Astrocyte of the spinal cord (primary cell): ENCODE measurements at places on chromosomes 12 and 14.

DNA sequence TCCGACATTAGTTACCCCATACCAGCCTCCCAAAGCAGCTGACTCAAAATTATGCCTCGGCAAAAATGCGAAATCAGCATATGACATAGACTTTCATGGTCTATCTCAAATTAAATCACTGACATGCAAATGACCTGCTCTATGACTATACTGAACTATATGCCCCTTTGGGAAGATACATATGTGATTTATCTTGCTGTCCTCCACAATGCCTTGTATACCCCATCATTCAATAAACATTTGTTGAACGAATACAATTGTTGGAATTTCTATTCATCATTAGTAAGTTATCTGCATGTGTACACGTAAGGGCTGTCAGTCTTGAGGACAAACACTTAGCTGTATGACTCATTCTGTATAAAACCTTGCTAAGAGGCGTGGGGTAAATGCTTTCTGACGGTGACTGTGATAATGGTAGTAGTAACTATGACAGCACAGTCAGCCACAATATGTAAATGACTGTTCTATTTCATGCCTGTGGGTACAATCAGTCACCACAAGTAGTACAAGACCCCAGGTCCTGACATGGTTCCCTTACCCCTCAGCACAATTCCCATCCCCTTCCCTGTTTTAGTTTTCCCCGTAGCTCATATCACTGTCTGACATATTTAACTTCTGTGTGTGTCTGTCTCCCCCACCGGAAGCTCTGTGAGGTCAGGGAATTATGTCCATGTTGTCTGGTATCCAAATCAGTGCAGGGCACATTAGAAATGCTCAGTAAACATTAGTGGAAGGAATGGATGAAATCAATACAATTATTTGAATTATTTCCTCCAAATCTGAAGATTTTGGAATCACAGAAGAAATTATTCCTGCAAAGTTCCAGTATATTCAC, 42.8 kb downstream of the STXBP6 start:
- DNase-seq, result peak; percentile 78

DNA sequence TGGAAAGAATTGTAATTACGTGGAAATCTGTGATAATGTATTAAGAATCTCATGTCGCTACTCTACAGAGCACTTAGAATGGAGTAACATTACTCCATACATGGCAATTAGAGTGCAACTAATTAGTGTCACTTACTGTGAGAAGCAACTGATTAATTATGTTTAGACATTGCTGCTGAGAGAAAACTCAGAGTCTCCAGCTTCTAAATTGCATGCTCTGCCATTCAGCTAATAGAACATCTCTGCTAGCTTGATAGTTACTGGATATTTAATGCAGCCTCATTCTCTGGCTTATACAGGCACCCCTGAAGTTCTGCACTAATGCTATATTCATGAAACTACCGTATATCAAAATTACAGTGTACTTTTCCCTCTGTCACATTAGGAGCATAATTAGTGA, 338.4 kb downstream of the ADAMTS20 start:
- no peak for DNase-seq

DNA sequence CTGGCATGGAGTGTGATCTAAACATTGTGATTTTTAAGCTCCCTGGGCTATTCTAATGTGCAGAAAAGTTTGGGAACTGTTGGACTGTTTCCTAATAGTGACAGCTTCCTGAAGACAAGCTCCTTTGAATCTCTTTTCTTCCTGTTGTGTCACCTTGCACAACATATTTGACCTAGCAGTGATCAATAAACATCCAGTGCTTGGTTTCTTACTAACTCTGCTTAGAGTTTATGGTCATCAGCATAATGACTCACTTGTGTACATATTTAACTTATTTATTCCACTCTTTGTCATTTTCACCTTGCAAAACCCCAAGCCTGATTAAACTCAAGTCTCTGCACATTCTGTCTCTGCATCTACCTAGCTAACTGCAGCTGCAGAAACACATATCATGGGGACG, 27.3 kb upstream of the TBC1D30 start:
- no peak for DNase-seq

DNA sequence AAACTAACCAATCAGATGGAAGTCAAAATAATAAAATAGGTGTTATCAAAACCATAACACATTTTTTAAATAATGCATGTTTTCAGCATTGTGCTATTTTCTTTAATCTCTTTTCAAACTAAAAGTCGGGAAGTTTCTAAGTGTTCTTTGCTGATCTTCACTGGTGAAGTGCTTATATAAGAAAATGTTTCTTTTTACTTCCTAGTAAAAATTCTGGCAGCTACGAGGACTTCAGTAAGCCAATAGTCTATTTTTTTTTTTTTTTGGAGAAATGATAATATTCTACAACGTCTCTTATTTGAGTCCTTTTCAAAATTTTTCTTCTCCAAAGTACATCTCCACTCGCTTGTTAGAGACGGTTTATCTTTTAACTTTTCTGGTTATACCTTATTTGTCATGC, 448.0 kb downstream of the SLC6A15 start:
- no peak for DNase-seq

DNA sequence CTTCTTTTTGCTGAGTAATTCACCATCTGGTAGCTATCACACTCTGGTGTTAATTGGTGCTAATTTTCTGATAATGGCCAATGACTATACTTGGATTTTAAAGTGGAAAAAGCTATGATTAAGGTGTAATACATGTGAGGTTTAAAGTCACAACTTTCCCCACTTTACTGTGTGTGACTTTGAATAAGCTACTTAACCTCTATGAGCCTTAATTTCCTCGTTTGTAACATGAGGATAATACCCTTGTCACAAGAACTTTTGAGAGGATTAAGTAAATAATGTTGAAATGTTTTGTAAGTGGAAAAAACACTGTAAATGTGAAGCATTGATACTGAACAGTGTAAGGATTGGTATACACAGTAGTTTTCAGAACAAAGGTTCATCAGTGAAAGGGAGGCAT, 65.3 kb downstream of the MSRB3 start:
- DNase-seq, result no peak

- no peak for DNase-seq
Measured at GRCh38 chr12:97404093-97404492, 58.5 kb upstream of the RMST start.

DNA sequence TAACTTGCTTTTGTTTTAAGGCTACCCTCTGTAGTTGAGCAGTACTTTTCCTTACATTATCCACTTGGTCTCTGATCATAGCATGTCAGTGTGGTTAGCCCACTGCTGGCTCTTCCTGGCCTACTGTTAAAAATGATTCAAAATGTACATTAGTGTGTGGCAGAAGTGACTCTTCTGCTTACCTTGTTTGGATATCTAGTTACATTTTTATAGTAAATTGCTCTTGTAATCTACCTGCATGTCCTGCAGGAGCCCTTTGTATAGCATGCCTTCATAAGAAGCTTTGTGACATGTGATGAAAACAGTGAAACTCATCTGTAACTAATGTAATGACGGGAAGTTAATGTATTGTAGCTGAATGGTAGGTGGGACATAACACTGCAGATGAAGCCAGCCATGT, 8.1 kb downstream of the SPATS2 start:
- no peak for DNase-seq

DNA sequence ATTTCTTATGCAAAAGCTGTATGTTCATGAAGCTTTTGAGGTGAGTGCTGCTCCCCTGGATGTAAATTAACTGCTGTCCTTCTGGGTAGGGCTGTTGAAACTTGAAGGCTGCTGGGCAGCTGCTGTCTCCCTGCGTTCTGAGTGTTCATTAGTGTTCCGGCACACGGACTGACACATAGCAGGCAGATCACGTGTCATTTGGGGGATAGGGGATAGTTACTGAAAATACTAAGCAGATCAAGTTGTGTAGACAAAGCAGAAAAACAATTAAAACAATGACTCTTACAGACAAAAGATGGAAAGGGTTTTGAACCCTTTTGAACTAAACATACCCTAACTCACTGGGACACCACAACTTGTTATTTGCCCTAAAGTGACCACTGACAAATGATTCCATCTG, 82.5 kb downstream of the PRICKLE1 start:
- no peak for DNase-seq

DNA sequence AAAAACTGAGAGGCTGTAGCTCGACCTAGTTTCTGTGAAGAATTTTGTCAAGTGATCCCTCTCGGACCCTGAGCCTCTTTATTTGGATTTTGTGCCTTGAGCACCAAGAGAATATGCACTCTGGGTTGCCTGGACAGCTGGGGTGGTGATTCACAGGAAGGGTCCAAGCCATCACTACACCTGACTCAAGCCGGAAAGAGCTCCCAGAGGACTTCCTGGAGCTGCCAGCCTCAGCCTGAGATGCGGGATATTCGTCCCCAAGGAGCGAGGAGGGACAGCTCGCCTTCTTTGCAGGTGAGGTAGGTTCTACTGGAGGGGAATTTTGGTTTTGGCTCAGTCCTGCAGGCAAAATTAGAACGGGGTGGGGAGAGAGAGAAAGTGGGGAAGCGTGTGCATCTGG, 94.3 kb downstream of the GALNT8 start:
- no peak for DNase-seq

GRCh38 chr12:107386569-107386968, 293.2 kb upstream of the CRY1 start:
- no peak for DNase-seq

GRCh38 chr12:115411121-115411520, 727.1 kb upstream of the TBX3 start:
- peak; percentile 45 for DNase-seq

GRCh38 chr12:64566122-64566521, 44.2 kb upstream of the RASSF3 start:
- DNase-seq, result no peak

- peak; percentile 50 for DNase-seq
Measured at GRCh38 chr14:94180655-94181271, 6.6 kb downstream of the PPP4R4 start.

DNA sequence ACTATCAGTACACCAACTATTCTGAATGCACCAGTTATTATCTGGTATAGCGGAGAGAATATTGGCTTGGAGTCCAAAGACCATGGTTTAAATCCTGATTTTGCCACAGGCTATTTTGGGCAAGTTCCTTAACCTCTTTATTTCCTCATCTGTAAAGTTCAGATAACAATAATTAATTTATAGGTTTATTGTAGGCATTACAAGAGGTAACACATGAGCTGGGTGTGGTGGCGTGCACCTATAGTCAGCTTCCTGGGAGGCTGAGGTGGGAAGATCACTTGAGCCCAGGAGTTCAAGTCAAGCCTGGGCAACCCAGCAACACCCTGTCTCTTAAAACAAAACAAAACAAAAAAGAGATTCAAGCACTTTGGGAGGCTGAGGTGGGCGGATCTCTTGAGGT, 23.1 kb downstream of the PHLDA1 start:
- no peak for DNase-seq

DNA sequence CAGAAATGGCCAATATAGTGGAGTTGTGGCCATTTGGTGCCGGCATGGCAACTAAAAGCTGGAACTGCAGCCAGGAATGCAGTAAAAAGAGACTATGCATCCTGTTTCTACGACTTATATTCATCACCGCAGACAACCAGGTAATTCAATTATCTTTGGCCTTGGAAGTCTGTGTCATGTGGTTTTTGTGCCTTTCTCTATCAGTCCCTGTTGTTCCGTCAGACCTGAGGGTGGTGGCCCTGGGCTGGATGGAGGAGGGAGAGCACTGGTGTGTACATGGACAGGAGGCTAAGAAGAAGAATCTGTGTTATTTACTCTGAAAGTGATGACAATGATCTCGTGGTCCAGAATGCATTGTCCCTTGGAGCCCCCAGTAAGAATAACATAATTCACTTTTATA, 852.6 kb downstream of the VRK1 start:
- no peak for DNase-seq

DNA sequence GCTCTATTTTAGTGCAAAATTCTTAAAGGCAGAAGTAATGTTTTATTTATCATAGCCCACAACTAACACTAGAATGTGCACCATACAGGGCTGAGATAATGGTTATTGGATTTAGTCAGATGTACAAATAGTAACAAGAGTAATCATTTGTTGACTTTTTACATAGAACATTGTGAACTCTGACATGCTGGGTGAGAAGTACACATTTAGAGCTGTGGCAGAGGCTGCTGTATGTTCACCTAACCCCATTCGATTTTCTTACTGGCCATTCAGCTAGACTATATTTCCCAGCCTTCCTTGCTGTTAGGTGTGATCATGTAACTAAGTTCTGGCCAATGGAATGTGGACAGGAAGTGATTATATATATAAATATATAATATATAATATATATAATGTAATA, 89.1 kb downstream of the DRAM1 start:
- DNase-seq, result no peak

GRCh38 chr14:86057018-86057667, 527.2 kb downstream of the FLRT2 start:
- peak; percentile 16 for DNase-seq

DNA sequence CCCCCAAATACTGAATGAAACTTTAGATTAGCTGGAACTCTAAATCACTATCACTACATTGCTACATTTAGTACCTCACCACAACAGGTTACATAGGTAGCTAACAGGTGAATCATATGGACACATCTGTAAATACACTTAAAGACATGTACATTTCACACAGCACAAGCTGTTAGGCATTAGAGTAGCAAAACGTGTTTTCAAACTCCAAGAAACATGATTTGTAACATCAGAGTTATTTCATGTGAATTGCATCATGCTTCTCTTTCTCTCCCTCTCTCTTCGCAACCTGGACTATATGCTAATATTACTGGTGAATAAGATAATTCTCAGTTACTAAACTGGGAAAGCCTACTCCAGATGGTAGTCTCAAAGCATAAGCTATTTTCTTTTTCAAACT, 4.3 kb downstream of the SEL1L start:
- DNase-seq, result peak; percentile 50

GRCh38 chr12:62750941-62751809, 183.8 kb downstream of the PPM1H start:
- DNase-seq, result no peak

GRCh38 chr14:102734436-102734835, 42.8 kb upstream of the TRAF3 start:
- DNase-seq, result no peak

DNA sequence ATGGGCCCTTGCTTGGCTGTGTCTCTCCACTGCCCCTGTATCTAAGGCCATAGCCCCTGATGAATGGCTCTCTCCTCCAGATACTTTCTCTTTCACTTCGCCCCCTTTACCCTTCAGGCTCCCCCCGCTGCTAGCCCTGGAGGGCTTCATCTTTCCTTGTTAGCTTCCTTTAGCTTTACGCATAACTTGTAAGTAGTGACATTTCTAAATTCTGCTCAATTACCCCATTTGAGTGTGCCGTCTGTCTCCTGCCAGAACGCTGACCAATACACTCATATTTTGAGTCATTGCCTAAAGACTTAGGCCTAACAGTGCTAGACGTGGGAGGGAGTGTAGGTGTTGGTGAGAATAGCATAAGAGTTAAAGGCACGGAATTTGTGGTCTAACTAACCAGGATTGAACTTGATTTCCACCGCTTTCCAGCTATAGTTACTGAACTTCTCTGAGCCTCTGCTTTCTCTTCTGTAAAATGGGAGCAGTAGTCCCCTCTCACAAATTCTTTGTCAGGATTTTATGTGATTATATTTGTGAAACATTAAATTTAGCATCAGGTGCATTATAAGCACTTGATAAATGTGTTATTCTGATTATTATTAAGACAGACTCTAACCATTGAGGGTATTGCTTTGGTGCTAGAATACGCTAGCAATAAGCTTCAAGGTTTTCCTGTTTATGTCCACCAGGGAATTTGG, 129.3 kb downstream of the ZFP36L1 start:
- DNase-seq, result peak; percentile 77
